Fibroblast of the conjunctiva (primary cell): ENCODE measurements at places on chromosomes 1 and 21.

- DNase-seq, result peak; percentile 53
Measured at GRCh38 chr1:228802386-228803220, 67.3 kb downstream of the RHOU start.

- no peak for DNase-seq
Measured at GRCh38 chr1:24179251-24179840, 7.7 kb downstream of the IFNLR1 start.

- DNase-seq, result no peak
Measured at GRCh38 chr1:223403184-223403815, 10.1 kb downstream of the CCDC185 start.

- DNase-seq, result no peak
Measured at GRCh38 chr1:160415696-160416290, 15.4 kb downstream of the VANGL2 start.

DNA sequence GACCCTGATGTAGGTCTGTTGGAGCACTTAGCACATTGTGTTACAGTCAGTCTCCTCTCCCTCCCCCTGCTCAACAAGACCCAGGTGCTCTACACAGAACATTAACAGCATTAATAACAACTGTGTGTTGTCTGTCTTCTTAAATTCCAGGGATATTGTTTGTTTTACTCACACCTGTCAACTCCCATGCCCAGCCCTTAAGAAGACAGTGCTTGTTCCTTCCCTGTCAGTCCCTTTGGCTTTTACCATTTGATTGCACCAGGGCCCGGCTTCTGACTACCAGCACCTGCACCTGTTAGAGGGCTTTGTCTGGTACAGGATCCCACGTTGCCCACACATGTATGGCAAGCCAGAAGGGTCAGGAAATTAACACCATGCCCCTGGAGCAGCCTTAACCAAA, 11.7 kb downstream of the RIMKLA start:
- no peak for DNase-seq

GRCh38 chr1:78678324-78678723, 28.7 kb downstream of the IFI44 start:
- DNase-seq, result no peak

GRCh38 chr21:27024301-27024700, 57.4 kb upstream of the ADAMTS5 start:
- peak; percentile 66 for DNase-seq

DNA sequence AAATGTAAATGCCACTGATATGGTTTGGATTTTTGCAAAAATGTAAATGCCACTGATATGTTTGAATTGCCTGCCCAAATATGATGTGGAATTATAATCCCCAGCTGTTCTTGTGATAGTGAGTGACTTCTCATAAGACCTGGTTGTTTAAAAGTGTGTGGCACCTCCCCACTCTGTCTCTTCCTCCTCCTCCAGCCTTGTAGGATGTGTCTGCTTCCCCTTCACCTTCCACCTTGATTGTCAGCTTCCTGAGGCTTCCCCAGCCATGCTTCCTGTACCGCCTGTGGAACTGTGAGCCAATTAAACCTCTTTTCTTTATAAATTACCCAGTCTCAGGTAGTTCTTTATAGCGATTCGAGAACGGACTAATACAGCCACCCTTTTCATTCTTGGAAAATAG, 1.3 kb upstream of the CCT8 start:
- no peak for DNase-seq

- DNase-seq, result no peak
Measured at GRCh38 chr1:170027760-170028159, 46.7 kb downstream of the KIFAP3 start.

- DNase-seq, result no peak
Measured at GRCh38 chr1:82386365-82387011, 585.8 kb downstream of the ADGRL2 start.

- no peak for DNase-seq
Measured at GRCh38 chr1:107964336-107965109, 457 bp downstream of the VAV3 start.

DNA sequence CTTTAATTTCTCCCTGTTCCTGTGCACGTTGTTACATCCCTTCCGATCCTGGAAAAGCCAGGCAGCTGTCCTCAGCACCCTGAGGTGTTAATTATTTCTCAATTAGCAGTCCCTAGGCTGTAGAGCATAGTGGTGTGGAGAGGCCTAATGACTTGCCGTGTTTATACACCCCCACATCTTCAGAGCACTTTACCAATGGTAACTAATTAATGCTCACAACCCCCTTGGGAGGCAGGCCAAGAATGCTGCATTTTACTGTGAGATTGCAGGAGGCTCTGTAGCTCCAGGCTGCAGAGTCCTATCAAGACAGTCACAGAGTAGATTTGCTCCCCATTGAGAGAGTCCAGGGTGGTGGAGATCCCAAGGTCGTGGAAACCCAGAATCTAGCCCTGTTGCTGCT, 2.4 kb upstream of the PARS2 start:
- DNase-seq, result no peak

GRCh38 chr21:41183575-41183974, 15.6 kb downstream of the BACE2 start:
- no peak for DNase-seq

GRCh38 chr1:227901906-227902640, 45.7 kb downstream of the WNT9A start:
- DNase-seq, result no peak

DNA sequence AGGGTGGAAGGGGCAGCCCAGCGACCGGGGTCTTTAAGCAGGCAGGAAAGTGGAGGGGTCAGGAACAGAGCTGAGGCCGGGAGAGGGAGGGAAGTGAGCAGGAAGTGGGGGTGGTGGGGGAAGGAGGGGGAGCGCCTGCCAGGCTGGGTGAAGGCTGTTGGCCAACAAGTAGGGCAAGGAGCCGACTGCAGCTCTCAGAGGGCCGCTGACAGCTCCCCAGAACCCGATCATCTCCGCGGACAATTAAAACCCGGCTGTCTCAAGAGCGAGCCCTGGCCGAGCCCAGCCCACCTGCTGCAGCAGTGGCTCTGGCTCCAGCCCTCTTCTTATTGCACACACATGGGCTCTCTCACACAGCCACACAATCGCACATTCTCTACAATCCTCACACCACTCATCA, 51.6 kb downstream of the GRIK3 start:
- no peak for DNase-seq

GRCh38 chr1:208637181-208637580, 393.0 kb upstream of the PLXNA2 start:
- DNase-seq, result no peak

DNA sequence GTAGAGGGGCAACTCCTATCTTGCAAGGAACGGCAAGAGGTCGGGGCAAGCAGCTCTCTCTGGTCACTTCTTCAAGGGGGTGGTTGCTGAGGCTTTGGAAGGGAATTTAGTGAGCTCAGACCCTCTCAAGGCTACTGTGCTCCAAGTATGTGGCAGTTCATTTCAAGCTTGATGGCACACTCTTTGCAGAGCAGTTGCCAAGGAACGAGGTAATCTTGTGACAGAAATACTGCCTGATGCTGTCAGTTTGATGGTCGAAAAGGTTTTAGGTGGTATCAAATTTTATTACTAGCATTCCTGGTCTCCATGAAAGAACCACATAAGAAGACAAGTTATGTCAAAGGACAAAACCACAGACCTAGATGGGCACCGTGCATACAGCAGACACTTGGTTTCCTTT, 13.1 kb downstream of the CFAP298 start:
- no peak for DNase-seq
